ENCODE measurements at places on chromosomes 3 and 15.
A peak's percentile ranks its signal among the peaks of the same experiment; 100 is the strongest.

DNA sequence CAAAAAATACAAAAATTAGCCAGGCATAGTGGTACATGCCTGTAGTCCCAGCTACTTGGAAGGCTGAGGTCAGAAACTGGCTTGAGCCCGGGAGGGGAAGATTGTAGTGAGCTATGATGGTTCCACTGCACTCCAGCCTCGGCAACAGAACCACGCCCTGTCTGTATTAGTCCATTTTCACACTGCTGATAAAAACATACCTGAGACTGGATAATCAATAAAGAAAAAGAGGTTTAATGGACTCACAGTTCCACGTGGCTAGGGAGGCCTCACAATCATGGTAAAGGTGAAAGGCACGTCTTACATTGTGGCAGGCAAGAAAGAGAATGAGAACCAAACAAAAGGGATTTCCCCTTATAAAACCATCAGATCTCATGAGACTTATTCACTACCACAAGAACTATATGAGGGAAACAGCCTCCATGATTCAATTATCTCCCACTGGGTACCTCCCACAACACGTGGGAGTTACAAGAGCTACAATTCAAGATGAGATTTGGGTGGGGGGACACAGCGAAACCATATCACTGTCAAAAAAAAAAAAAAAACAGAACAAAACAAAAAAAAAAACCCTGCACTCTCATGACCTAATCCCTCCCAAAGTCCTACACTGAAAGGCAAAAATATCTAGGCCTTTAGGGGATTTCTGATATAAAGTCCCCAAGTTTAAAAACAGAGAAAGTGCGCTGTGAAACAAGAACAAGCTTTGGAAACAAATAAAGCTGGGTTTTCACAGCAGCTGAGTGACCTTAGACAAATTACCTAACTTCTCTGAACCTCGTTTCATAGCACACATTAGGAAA is 224.7 kb downstream of the IGSF11 start:
- peak; percentile 8 for DNase-seq

DNA sequence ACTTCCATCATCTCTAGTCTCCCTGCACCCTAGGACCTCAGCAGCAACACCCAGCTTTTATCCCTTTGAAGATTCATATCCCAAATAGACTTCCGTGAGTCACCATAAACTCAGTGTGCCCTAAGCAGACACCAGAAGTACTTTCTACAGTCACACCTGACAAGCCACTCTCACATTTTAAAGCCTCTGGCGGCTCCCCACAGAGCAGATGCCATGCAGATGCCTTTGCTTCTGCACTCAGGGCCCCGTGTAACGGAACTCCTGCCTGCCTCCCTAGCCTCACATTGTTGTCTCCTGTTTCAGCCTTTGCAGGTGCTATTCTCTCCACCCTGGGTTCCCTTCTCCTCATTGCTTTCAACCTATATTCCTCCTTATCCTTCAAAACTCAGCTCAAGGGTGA is 155.5 kb upstream of the SLC24A5 start:
- DNase-seq = no peak

DNA sequence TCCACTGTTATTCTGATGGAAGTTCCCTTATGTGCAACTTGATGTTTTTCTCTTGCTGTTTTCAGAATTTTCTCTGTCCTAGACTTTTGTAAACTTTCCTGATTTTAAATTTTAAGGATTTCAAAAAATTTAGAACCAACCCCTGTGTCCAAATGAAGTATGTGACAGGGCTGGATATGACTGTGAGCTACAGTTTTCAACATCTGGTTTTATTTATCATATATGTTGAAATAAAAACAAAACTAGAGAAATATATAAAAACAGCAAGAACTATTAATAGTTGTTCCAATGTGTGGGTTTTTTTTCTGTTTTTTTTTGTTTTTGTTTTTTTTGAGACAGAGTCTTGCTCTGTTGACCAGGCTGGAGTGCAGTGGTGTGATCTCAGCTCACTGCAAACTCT is 47.4 kb upstream of the PSMD6 start:
- no peak for DNase-seq

GRCh38 chr3:154799800-154800199 is 280.3 kb upstream of the MME start:
- peak; percentile 75 for DNase-seq

DNA sequence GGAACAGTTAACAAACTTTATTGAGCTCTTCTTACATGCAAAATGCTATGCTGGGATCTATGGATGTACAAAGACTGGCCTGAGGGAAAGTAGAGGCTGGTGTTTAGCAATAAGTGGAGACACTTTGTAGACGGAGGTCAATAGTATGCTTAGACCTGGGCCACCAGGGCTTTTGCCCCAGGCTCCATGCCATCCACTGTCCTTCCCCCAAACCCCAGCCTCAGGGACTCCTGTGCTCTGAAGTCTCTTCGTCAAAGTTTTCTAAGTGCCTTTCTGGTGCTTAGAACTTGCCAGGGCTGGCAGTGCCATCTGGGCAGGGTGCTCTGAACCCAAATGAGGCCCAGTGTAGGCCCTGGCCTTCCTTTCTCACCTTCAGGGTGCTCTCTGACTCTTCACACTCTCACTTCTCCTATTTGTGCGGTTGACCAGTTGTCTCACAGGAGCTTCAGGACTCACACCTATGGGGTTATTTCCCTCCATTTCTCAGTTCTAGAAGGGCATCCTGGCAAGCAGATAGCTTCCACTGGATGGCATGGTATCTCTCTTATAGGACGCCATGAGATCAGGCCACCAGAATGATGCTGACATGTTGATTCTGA is 21.8 kb upstream of the KCNAB1 start:
- DNase-seq = no peak
